Stimulated activated naive CD4-positive, alpha-beta T cell (primary cell): ENCODE measurements at places on chromosomes 11 and 22.

- DNase-seq, result no peak
Observed at GRCh38 chr22:38792833-38793232, 1.1 kb downstream of the DNAL4 start.

- no peak for DNase-seq
Observed at GRCh38 chr11:64713016-64713707, 9.8 kb downstream of the NRXN2 start.

GRCh38 chr22:35629406-35630216 is 12.5 kb upstream of the MB start:
- no peak for DNase-seq

DNA sequence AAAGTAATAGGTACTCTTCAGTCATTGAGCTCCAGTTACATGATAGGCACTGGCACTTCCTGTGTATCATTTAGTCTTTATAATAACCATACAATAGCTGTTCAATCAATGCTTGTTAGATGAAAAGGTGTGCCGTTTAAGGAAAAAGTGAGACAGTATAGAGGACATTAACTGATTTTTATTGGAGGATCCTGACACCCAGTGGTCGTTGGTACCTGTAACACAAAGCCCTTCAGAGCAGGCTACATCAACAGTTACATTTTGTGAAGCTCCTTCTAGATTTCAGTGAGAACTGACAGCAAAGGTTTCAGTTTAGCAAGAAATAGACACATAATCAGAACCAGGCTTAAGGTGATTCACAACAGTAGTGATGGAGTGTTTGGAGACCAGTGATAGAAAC is 44.2 kb downstream of the CCDC81 start:
- DNase-seq, result no peak

DNA sequence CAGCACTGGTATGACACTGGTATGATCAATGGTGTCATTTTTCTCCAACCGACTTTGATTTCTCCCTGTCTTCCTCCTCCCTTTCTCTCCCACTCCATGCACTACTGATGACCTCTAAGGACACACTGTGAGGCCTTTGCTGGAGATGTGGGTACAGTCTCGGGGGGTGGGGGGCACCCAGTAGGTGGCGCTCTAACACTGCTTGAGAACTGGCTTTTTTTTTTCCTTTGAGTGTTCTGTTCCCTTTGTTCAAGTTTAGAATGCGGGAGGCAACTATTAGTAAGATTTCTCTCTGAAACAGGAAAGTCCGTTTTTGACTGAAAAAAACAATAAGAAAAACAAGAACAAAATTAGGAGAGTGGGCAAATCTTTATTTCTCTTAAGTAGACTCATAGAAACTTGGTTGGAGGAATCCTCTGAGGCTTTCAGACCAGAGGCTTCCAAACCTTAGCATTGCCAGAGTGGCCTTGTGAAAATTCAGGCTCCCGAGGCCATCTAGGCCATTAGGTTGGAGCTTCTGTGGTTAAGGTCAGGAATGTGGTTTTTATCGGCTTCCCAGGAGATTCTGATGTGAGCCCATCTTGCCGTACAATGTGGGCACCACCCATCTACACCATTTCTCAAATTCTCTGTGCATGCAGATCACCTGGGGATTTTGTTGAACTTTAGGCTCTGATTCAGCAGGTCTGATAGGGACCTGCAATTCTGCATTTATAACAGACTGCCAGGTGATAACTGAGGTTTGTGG is 43.2 kb downstream of the PANX1 start:
- DNase-seq, result no peak

GRCh38 chr11:43947003-43947500 is 4.6 kb downstream of the C11orf96 start:
- no peak for DNase-seq

- no peak for DNase-seq
Observed at GRCh38 chr11:69053546-69054396, 5.0 kb downstream of the TPCN2 start.

DNA sequence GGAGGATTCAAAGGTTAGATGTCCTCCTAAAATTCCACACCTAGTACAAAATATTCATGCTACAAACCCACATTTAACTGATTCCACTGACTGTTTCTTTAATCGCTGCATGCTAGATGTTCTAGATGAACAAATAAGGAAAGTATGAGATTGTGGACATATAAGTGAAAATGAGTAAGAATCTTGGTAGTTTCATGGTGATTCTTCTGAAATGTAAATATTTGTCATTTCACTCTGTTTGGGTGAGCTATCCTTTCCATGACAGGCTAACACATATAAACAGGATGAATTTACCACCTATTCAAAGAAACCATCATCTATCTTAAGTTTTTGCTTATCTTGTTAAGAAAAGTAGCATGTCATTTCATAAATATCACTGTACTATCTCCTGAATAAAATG is 14.8 kb downstream of the OR5B3 start:
- no peak for DNase-seq

DNA sequence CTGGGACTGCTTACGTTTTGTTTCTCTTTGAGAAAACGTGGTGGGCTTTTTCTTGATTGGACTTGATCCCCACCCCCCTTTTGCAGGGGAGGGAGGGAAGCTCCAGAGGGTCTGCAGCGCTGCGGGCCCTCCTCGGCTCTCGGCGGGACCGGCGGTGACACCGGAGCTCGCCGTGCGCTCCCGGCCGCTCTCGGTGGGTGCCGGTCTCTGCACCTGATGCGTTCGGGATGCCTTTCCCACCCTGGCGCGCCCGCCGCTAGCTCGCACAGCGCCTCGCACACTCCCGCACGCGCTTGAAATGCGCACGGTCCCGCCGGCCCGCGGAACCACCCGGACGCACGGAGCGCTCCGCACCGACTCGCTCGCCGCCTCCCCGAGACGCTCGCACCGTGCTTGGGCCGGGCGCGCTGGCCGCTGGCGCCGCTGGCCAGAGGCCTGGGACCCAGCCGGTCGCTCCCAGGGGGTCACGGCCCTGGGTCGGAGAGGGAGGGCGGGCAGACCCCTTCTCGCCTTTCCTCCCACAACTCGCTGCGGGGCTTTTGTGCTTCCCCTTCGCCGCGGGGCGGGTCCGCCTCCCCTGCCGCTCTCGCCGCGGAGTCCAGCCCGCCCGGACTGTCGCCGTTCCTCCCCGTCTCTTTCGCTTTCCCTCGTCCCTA is 1.0 kb downstream of the ZBTB16 start:
- DNase-seq, result peak; percentile 18

DNA sequence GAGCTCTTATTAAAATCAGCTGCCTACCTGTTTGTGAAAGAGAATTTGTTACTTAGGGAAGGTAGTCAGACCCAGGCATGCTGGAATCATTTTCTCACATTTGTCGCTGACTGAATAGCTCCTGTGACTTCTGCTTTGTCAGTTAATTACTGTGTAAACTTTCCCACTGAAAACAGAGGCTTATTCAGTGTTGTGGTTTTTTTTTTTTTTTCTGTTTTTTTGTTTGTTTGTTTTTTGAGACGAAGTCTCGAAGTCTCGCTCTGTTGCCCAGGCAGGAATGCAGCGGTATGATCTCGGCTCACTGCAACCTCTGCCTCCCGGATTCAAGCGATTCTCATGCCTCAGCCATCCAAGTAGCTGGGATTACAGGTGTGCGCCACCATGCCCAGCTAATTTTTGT is 5.6 kb upstream of the LDLRAD3 start:
- no peak for DNase-seq

- no peak for DNase-seq
Observed at GRCh38 chr11:119681361-119681910, 47.6 kb downstream of the NECTIN1 start.

GRCh38 chr11:134052395-134052987 is 16.4 kb upstream of the JAM3 start:
- DNase-seq, result no peak

DNA sequence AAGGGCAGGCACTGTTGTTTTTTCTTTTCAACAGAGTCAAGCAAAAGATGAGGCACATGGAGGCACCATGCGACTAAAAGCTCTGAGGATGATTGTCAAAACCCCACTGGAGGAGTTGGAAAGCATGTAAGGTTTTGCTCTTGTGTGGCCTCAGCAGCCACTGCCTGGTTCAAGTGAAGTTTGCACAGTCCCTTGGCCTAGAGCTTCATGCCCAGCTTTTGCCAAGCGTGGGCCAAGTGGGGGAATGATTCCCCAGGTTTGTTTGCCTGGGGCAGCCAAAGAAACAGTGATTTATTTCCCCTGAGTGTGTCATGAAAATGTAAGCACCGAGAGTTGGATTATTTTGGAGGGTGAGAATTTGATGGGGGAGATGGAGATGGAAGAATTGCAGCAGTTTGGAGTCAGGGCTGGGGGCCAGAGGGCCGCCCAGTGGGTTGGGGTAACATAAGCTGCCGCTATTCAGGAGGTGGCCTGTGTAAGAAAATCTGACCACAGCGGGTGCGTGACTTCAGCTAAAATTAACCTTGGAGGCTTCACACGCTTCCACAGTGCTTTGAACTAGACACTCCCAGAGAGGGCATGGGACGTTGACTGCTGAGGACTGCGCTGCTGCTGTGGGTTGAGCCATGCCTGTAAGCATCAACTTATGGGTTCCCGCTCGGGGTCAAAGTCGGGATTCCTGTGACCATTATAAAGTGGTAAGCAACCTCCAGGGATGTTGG is 100.7 kb downstream of the NAV2 start:
- no peak for DNase-seq

GRCh38 chr22:42800451-42801251 is 56.4 kb downstream of the ARFGAP3 start:
- DNase-seq, result no peak

DNA sequence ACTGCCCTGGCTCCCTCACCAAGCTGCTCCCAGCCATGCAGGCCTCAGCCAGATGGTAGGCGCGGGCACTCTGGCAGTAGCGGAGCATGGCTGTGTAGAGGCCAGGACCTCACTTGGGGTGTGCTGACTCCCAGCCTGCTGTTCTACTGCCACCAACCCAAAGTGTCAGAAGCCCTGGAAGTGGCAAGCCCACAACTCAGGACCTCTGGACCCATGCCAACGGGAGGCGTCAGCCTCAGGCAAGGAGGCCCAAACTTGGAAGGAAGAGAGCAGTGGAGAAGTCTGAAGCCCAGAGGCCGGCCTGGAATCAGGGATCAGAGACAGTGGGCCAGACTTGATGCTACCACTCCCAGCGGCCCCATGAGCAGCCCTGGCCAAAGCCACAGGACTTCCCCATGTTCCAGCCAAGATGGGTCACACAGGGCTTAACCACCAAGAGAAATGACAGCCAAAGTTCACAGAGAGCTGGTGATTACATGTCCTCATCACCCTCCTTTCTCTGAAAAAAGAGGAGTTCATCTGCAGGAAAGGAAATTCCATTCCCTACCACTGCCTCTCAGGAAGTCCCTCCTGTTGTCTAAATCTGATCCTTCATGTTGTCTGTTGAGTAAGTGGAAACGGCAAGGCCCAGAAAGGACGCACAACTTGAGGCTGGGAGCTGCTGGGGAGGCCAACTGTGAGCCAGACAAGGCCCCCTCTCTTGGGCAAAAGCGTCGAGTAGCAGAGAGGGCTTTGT is 4.4 kb downstream of the ARRB1 start:
- DNase-seq, result no peak

DNA sequence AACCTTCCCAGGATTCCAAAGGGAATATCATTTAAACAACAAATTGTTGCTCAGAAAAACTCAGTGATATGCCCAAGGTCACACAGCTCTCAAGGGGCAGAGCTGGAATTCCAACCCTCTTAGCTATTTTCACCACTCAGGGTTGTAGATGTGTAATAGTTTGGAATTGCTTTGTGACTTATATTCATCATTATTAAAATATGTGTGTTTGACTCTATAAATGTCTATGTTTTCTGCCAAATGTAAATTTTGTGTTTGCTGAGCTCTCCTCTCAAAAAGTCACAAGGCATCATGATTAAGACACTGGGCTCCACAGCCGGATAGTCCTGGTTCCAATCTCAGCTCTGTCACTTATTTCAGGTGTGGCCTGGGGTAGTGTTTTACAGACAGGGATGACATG is 407.3 kb downstream of the TMEM135 start:
- DNase-seq, result no peak

DNA sequence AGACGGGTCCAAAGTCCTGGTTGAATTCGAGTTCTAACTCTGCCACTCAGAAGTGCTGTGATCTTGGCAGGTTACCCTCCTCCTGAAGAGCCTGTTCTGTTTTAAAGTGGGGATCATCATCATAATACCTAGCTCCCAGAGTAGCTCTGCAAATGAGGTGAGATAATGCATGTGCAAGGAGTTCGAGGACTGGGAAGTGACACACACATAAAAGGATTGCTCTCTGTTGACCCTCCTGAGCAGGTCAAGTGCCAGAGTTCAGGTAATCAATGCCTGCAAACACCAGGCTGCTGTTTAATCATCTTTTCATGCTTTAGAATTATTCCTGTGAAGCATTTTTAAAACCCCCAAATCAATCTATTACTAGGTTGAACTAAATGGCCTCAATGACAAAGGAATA is 19.9 kb downstream of the RCN1 start:
- DNase-seq, result no peak

DNA sequence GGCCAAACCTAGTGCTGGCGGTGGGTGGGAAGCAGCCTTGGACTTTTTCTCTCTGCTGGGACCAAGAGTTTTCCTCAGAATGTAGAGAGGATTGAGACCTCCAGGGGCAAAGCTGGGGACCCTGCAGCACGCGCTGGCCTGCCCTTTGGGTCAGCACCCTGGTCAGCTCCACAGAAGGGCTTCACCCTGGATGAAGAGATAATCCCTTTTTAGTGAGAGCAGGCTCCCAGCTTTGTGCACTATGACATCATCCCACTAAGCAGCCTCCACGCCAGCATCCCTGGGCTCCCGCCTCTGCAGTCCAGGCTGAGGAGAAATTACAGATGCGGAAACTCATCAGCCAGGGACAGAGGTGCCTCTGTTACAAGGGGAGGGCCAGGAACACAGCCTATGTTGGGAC is 23.5 kb downstream of the DRICH1 start:
- no peak for DNase-seq

GRCh38 chr11:119615003-119615881 is 113.8 kb downstream of the NECTIN1 start:
- DNase-seq, result no peak

DNA sequence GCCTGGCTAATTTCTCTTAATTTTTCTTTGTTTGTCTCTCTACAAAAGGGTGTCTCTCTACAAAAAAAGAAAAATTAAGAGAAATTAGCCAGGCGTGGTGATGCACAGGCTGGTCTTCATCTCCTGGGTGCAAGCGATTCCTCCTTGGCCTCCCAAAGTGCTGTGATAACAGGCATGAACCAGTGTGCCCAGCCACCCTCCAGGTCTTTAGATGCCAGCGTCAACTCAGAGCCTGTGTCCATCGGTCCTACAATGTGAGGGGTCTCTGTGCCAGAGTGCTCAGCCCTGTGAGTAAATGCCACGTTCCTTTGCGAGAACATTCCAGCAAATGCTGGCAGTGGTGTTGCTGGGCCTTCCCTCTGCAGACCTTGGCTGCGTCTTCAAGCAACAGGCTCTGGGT is 62.7 kb downstream of the IGF2 start:
- DNase-seq, result no peak

DNA sequence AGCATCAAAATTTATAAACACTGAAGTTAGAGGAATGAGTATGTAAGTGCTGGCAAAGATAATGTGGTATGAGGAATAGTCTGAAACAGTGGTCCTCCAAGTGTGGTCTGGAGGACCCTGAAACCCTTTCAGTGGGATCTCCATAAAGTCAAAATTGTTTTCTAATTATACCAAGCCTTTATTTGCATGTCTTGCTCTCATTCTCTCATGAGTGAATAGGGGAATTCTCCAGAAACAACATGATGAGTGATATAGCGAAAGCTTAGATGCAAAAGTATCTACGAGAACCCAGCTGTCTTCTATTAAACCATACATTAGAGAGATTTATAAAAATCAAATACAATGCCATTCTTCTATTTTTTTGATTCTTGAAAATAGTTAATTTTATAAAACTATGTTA is 145.0 kb upstream of the RAG2 start:
- no peak for DNase-seq

GRCh38 chr22:30420347-30421125 is 5.0 kb upstream of the MTFP1 start:
- DNase-seq, result no peak

GRCh38 chr22:47665151-47665550 is 902.7 kb downstream of the TBC1D22A start:
- no peak for DNase-seq
